Spinal cord (tissue), 10 donors: ENCODE measurements at places on chromosomes 7 and 10. TPM values are rescaled to one million over a fixed set of nuclear protein-coding genes. Genes with fewer than 3 reads are reported as not detected.

DNA sequence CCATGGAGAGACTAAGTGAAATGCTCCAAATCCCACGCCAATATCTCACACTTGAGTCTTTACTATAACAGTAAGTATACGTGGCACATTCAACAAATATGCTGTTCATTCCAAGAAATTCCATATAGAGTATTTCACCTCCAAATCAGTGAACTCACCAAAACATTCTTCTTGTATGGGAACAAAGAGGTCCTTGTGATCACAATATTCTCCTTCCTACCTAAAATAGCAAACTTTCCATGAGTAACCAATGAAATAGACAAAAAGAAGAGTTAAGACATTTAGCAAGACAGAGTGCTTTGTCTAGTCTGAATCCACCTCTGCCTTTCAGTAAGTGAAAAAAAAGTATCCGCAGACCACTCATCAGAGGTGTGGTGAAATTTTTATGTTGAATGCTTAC, 77.3 kb upstream of the NXPH1 start:
- no peak overlapping the region for H3K27ac ChIP-seq
- DNase-seq, result no peak
- H3K4me1 ChIP-seq, result no peaks in the 10 kb centered on the region
- H3K36me3 ChIP-seq, result no peaks in the 10 kb centered on the region
- no peaks in the 10 kb centered on the region for H3K27me3 ChIP-seq
- no peak overlapping the region for H3K4me3 ChIP-seq

- H3K4me3 ChIP-seq, result no peak overlapping the region
- peaks cover 7% of the 10 kb centered on the region for H3K4me1 ChIP-seq
- no peak overlapping the region for H3K27ac ChIP-seq
- DNase-seq, result no peak
- no peaks in the 10 kb centered on the region for H3K27me3 ChIP-seq
- H3K36me3 ChIP-seq, result no peaks in the 10 kb centered on the region
These were observed 313.8 kb downstream of the FRMD4A start for GRCh38 chr10:14016931-14017333.

- no peak overlapping the region for H3K27ac ChIP-seq
- H3K36me3 ChIP-seq, result no peaks in the 10 kb centered on the region
These were observed 93.0 kb upstream of the STRIP2 start for GRCh38 chr7:129341212-129341611.

GRCh38 chr10:12588091-12588860, 238.9 kb downstream of the CAMK1D start:
- no peaks in the 10 kb centered on the region for H3K36me3 ChIP-seq
- H3K4me3 ChIP-seq, result no peak overlapping the region
- no peak overlapping the region for H3K27ac ChIP-seq
- H3K4me1 ChIP-seq, result peaks cover 11% of the 10 kb centered on the region

The HOXA7 gene
- polyA plus RNA-seq, result 111 TPM

DNA sequence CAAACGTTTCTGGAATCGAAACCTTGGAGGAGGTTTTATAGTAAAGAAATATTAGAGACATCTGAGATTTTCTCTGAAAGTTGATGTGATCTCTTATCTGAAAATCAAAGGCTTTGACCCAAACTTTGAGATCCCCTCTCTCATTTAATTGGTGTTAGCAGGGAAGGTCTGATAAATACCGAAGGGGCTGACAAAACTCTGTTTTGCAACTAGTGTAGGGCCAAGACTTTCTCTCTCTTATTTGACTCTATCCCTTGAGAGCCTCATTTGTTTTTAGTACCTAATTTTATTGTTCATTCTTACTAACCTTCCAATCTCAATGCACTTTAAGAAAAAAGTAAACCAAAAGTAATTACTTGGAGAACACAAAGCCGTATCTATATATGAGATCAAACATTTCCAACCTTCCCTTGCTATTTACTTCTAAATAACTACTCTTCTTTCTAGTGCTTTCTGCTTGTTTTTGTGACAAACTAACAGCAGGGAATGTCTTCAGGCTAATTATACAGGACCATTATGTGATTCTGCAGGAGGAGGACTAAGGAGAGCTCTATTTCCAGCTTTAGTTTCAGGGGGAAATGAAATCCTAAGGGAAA, 33.4 kb upstream of the NPVF start:
- H3K27ac ChIP-seq, result peak overlapping the region; percentile 0
- H3K4me1 ChIP-seq, result peaks cover 9% of the 10 kb centered on the region
- no peaks in the 10 kb centered on the region for H3K36me3 ChIP-seq
